ENCODE measurements at places on chromosomes 12 and 14.

DNA sequence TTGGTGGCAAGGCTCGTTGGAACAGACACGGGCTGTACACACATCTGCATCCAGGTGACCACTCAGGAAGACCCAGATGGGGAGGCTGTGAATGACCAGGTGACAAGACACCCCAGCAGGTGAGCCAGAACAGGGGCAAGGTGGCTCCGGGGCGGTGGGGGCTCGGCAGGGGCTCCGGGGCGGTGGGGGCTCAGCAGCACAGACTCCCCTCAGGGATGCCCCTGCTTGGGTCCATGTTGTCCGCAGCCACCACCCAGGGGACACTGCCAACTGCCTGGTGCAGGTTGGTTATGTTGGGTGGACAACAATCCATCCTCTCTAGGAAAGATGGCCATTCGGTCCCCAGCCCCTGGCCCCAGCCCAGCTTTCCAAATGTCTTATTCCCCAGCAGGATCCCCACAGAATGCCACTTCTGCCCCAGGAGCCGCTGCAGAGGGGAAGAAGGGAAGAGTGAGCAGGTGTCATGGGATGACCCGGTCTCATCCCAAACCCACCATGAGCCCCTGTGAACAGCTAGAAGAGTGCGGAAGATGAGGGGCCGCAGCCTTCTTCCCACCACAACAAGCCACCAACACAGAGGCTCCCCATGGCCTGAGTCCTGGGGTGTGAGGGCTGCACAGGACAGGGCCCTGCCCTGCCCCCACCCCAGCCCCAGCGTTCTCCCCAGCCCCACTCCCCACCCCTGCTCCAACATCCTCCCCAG is 31.4 kb upstream of the C14orf180 start:
- no peak for DNase-seq

DNA sequence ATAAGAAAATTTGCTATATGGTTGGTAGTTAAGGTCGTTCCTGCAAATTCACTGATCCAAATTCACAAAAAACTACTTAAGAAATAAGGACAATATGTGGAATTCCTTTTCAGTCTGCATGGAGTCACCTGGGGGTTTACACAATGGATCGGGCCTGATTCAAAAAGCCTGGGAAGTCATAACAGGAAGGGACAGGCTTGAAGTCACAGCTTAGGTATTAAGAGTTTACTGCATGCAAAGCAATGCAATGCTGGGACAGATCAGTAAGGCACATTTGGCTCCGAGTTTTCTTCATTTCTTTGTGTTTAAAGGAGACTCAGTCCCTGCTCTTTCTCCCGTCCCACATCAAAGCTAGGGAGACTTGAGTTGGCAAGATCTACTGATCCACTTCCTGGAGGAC is 153.3 kb downstream of the NTF3 start:
- no peak for DNase-seq

DNA sequence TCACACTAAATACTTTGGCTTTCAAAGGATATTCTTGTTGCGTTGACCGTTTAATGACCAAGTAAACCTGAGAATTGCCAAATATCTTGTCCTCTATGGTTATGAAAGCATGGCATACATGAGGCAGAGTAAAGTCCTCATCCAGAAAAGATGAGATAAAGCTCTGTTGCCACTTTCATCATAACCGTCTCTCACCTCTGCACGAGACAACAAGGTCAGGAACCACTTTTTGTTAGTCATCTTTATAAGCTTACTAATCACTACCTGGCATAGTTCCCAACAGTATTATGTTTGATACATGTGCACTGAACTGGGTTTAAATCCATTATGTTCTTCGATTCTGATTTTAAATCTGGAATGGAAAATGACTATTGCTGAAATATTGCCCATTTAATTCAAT is 31.3 kb downstream of the PTPRB start:
- DNase-seq: no peak

- no peak for DNase-seq
These were observed 117.8 kb downstream of the BTG1 start for GRCh38 chr12:92027701-92028440.

GRCh38 chr12:103882861-103883596 is 42.0 kb upstream of the NT5DC3 start:
- peak; percentile 9 for DNase-seq

DNA sequence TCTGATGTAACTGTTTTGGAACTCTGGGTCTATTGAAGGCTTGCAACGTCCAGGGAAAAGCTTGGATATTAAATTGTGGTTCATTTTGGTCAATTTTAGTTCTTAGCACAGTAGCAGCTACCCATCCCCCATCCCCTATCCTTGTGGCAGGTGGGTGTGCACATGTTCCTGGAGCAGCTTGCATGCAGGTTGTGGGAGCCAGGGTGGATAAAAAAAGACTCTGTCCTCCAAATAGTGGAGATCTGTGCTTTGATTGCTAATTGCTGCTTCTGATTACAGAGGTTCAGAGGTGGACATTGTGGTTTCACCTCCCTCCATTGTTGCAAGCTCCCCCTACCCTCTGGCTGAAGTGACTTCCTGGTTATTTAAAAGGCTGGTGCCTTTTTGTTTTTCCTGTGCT is 23.1 kb downstream of the ATP23 start:
- no peak for DNase-seq

- no peak for DNase-seq
These were observed 37.7 kb downstream of the NEUROD4 start for GRCh38 chr12:55057481-55057880.

Measured in hematopoietic multipotent progenitor cell treated with erythropoietin and hydrocortisone succinate and interleukin-3 and kit ligand, for 6 days (in vitro differentiated cells).